ENCODE measurements at places on chromosomes 6 and 20.
A peak's percentile ranks its signal among the peaks of the same experiment; 100 is the strongest.

- no peak for DNase-seq
These were observed 23.9 kb downstream of the FAM50B start for GRCh38 chr6:3873051-3873450.

- DNase-seq, result no peak
These were observed 5.4 kb upstream of the TCF15 start for GRCh38 chr20:615514-615913.

GRCh38 chr20:58407966-58408557 is 19.0 kb downstream of the VAPB start:
- no peak for DNase-seq

DNA sequence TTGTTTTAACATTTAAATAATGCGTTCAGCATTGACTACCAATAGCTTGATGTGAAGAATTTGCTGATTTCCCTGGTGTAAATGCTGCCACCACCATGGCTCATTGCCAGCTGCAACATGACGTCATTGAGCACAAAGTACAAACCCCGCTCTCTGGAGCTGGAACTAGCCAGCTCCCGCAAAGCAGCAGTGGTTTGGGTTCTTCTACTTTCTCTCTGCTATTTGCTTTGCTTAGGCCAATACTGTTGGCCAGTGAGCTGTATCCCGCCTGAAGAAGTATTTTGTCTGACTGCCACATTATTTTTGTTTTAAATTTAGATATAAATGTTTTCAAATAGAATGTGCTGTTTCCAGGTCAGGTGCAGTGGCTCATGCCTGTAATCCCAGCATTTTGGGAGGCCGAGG is 47.4 kb upstream of the KIF13A start:
- DNase-seq, result no peak

DNA sequence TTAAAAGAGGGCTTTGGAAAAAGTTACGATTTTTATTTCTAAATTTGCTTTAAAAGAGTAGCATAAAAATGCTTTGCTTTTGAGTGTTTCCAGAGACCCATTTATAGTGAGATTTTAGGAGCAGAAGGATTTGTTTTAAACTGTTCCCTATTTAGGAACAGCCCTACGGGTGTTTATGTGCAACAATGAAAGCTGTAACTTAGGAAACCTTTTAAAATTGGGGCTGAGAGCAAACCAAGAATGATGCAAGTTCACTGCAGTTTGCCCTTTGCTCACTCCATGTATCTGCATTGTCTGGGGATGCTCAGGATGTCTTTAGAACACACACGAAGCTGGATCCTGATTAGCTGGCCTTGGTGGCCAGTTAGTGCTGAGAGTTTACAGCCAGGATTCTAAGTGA is 40.9 kb downstream of the GHRH start:
- no peak for DNase-seq

GRCh38 chr6:104788400-104788799 is 71.3 kb downstream of the HACE1 start:
- DNase-seq, result no peak

DNA sequence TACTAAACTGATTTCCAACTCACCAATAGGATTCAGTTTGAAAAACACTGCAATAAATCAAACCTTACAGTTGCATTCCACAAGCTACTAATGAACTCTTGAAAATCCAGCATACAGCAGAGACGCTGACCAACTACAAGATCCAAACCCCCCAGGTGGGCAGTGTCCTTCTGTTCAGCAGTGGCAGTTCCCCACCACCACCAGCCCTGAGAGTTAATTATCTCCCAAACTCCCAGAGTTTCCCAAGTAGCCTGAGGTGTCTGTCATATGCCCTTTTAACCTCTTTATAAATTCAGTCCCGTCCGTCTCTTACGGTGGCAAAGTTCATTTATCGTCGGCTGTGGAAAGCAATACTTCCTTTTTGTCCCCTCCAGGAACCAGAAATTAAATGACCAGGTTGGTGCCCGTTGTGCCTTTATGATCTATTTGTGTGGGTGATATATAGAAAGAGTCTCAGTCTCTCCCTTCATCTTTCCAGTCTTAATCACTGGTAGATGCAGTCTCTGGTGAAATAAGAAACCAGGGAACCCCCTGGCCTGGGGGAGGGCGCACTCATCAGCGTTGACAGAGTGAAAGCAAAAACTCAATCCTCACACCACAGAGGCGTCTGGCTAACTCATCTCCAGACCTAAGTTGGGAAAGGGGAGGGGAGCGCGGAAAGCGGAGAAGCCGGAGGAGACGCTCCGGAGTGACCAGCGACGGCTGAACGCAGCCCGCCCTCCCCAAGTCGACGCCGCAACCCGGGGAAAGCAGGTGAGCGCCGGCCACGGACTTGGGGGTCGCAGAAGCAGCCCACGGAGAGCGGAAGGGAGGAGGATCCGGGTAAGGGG is 717 bp downstream of the MRPL14 start:
- DNase-seq, result peak; percentile 52

Data from endothelial cell (in vitro differentiated cells).